ENCODE measurements at places on chromosomes 5 and 9.

- no peak for DNase-seq
These were observed 182.0 kb downstream of the MUSK start for GRCh38 chr9:110850401-110851135.

DNA sequence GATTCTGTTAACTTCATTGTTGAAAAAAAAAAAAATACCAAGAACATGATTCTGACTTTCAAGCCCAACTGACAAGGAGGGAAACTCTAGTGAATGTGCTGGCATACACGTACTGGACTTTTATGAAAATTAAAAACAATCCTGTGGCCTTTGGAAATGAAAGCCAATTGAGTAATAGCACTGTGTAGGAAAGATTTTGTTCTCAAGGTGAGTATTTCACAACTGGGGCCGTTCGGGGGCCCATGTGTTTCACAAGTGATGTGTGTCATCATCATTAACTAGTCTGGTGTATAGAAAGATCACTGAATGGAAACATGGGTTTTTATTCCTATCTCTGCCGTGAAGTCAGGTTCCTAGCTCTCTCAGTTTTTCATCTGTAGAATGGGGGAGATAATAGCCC, 605.0 kb upstream of the CLINT1 start:
- no peak for DNase-seq

- DNase-seq, result no peak
These were observed 13.3 kb downstream of the ITGA2 start for GRCh38 chr5:53002491-53002890.

- no peak for DNase-seq
These were observed 14.1 kb upstream of the C1QTNF3 start for GRCh38 chr5:34057118-34057517.

GRCh38 chr5:111930449-111930848, 173.5 kb upstream of the NREP start:
- DNase-seq, result no peak

DNA sequence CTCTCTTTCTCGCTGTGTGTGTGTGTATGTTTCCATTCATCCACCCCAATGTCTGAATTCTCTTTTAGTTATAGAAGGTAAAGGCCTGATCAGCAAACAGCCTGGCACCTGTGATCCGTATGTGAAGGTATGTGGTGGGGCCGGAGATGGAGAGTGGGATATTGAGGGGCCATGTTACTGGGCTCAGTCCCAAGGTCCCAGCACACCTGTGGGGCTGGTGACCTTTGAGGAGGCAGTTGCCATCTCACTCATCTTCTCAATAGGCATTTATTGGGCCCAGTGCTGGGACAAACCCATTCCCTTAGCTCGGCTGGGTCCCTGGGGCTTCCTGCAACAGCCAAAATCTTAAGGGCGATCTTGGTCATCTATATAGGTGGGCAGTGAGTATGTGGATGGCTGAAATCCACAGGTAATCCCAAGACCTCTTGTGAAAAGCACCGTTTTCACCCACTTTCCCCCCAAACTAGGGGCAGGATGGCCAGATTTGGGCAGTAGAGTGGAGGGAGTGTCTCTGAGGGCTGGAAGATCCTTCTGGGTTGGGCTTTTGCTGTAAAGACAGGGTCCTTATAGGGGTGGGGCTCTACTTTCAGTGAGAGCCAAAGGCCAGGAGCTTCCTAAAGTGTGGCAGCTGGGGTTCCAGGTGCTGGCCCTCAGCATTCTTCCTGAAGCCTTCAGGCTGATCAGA, 19.6 kb downstream of the RGS3 start:
- no peak for DNase-seq

- DNase-seq, result no peak
These were observed 4.8 kb downstream of the ATP6V1G1 start for GRCh38 chr9:114592356-114592755.

DNA sequence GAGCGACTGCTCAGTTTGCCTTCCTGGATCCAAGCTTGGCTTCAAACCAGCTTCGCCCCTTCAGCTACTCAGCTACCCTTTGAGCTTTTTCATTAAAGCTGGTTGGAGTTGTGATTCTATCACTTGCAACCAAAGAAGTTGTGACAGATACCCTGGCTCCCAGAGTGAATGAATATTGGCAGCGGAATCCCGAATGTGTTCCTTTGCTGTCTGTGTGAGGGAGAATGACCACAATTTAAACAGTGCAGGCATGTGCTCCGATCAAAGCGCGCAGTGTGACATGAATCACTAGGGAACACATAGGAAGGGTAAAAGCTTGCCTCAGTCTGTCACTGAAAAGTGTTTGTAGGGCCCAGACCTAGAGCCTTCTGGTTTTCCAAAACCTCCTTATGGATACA, 6.6 kb upstream of the AFAP1L1 start:
- DNase-seq, result no peak

DNA sequence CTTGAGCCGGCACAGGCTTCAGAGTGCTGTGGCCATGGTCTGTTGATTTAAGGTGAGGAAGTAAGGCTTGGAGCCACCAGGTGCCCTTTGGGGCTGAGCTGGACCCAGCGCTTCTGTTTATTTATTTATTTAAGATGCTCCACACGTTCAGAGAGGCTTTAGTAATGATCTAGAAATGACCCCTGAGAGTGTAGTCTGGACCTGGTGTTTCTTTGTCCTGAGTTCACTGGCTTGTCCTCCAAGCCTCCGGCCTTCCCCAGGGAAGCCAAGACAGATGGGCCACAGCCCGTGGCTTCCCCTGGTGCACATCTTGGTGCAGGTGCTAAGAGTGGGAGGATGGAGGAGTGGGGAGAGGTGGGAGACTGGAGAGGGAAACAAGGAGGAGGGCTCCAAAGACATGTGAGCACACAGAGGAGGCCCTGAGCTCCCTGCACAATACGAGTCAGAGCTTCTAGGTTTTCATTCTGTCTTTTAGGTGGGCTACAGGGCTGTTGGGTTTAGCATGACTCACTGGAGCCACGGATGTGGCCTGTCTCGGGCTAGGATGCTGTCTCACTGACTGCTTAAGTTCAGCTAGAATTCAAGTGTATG, 56.9 kb downstream of the AHRR start:
- peak; percentile 22 for DNase-seq

GRCh38 chr9:92614763-92615461, 55.0 kb downstream of the IPPK start:
- DNase-seq, result no peak

- no peak for DNase-seq
These were observed 67.4 kb downstream of the VCAN start for GRCh38 chr5:83538786-83539462.

- no peak for DNase-seq
These were observed 535.5 kb downstream of the PRR16 start for GRCh38 chr5:120999550-120999949.

DNA sequence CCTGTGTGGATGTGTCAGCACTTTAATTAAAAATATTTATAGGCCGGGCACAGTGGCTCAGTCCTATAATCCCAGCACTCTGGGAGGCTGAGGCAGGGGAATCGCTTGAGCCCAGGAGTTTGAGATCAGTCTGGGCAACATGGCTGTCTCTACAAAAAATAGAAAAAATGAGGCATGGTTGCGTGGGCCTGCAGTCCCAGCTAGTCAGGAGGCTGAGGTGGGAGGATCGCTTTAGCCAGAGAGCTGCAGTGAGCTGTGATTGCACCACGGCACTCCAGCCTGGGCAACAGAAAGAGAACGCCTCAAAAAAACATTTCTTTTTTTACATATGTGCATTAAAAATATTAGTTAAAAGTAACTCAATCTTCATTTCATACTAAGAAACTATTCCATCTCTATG, 6.2 kb downstream of the TBC1D9B start:
- DNase-seq, result no peak

- no peak for DNase-seq
These were observed 472.8 kb downstream of the BRINP1 start for GRCh38 chr9:118896324-118897000.

GRCh38 chr5:144230806-144231205, 60.1 kb downstream of the KCTD16 start:
- DNase-seq, result no peak

DNA sequence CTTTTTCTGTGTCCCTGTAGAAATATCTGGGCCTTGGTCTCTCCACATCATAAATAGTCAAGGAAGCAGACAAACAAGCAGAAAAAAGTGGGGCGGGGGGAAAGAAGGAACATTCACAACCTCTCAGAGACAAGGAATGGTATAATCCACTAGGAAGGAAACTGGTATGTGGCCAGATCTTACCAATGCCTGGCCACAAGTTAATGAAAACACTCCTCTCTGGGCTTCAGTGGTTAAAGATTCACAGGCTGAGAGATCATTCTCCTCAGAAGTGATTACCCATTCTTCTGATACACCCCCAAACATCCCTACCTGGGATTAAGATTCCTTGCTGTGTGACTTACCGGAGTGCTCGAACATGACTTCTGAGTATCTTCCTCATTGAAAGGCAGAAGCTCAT, 290.6 kb downstream of the MARCHF11 start:
- DNase-seq, result no peak

GRCh38 chr9:78089111-78089510, 57.5 kb upstream of the GNAQ start:
- no peak for DNase-seq

GRCh38 chr5:141510850-141511601, 22.1 kb downstream of the PCDHGC5 start:
- no peak for DNase-seq

DNA sequence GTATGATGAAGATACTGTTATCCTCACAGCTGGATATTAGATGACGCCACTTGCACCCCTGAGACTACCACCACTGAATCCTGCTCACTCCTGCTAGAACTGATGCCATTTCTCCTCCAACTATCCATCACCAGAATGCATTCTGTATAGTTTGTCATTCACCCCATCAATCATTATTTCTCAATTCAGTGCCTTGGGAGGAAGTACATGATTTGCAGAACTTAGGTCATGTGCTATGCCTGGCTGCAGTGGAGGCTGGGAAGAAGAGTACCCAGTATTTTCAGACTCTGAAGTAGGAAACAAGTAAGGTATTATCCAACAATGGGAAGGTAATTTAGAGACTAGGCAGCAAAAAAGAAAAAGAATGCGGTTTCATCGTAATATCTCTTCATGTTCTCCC, 26.2 kb upstream of the HSD17B4 start:
- no peak for DNase-seq

- no peak for DNase-seq
These were observed 11.4 kb downstream of the OTULIN start for GRCh38 chr5:14675865-14676300.

- no peak for DNase-seq
These were observed 232.1 kb downstream of the MAN2A1 start for GRCh38 chr5:109921735-109922380.

DNA sequence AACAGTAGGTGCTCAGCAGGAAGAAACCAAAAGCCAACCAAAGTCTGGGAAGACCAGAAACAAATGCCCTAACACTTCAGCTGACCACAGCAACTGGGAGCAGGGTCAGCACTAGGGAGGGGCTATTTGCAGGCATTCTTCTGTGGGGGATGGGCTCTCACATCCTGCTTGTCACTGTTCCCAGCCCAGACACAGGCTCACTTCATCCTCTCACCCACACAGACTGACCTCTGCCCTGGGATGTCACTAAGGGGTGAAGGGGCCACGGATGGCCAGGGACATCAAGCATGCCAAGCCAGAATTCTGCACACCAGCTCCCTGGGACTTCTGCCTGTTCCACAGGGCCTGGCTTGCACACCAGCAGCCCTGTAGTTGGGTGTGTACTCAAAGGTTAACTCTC, 28.7 kb downstream of the GFRA3 start:
- DNase-seq, result no peak

DNA sequence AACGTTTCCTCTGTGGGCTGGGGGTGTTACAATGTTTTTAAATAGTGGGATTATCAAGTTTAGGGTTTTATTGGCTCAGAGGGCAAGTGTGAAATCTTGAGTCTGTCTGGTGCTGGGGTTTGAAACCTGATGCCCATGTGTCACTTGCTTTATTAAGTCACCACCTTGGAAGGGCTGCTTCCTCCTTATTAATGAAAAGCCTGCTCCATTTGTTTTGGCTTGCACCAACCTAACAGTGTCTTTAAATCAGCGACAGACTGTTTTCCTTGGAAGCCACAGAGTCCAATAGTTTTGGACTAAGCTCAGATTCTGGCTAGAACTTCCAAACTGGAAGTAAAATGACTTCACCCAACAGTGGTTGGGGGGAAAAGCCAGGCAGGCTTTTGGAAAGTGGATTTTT, 10.7 kb upstream of the PALM2AKAP2 start:
- no peak for DNase-seq

DNA sequence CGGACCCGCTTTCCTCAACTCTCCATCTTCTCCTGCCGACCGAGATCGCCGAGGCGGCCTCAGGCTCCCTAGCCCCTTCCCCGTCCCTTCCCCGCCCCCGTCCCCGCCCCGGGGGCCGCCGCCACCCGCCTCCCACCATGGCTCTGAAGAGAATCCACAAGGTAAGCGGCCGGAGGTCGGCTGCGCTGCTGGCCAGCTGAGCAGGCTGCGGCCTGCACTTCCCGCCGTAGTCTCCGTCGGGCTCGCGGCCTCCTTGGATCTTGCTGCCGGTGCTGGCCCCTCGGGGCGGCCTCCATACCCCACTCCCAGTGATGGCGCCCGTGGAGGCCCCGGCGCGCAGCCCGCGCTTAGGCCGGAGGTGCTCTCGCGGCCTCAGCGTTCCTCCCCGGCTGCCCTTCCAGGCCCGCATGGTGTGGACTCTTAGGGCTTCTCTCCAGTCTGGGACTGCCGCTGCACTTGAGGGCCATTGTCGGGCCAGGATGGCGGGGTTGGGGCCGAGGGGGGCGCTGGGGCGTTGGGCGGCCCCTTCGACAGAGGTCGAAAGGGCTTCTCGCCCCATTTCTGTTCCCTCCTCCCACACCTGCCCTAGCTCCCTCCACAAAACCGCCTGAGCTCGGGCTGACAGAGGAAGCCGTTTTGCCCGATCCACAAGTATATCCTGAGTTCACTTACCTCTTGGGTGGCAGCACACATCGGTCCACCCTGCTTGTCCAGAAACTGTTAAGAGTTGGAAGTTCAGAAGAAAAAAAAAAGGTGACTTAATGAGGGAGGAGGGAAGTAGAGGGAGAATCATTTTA, 714 bp downstream of the UBE2D2 start:
- DNase-seq, result peak; percentile 84

- no peak for DNase-seq
These were observed 25.9 kb downstream of the CD14 start for GRCh38 chr5:140607031-140607430.

- no peak for DNase-seq
These were observed 33.5 kb upstream of the ALDOB start for GRCh38 chr9:101469026-101469425.

- no peak for DNase-seq
These were observed 26.5 kb upstream of the GPX3 start for GRCh38 chr5:150993826-150994412.

DNA sequence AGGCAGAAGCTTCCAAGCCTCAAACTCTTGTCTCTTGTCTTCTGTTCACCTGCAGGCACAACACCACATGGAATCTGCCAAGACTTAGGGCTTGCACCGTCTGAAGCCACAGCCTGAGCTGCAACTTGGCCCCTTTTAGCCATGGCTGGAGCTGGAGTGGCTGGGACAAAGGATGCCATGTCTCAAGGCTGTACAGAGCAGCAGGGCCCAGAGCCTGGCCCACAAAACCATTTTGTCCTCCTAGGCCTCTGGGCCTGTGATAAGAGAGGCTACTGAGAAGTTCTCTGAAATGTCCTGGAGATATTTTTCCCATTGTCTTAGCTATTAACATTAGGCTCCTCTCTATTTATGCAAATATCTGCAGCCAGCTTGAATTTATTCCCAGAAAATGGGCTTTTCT, 330.8 kb downstream of the DTWD2 start:
- no peak for DNase-seq

GRCh38 chr5:43920422-43920821, 317.4 kb downstream of the NNT start:
- no peak for DNase-seq

GRCh38 chr9:112743216-112743836, 7.2 kb upstream of the SNX30 start:
- no peak for DNase-seq

- DNase-seq, result no peak
These were observed 28.6 kb downstream of the DCAF12 start for GRCh38 chr9:34097865-34098264.

- no peak for DNase-seq
These were observed 26.8 kb downstream of the PLAC8L1 start for GRCh38 chr5:146078566-146078965.
